ENCODE measurements at places on chromosomes 16 and 17.

- no peak for DNase-seq
Measured at GRCh38 chr17:67784364-67785121, 40.8 kb upstream of the BPTF start.

- no peak for DNase-seq
Measured at GRCh38 chr17:70871180-70871818, 702.0 kb downstream of the KCNJ2 start.

DNA sequence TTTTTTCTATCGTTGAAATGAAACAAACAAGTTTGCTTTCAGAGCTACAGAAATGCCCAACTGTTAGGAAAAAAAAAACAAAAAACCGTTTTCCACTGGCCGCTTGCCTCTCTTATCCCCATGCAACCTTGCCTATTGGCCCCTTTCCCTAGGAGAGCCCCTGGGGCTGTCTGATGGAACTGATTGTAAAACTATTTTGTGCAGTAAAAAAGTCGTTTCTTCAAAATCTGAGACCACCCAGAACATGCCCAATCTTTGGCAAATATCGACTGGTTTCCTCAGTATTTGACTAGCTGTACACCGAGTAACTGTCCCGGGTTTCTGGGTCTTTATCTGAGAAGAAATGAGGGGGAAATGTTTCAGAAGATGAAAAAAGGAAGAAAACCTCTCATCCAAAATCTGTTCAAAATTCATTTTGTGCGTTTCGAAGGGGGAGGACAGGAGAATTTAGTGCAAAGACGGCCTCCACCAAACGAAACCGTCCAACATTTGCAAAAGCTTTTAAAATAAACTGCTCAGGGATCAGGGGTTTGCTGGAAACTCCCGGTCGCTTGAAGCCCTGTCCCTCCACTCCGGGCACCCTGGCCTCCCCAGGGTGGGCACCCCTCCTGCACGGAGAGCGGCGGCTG, 1.1 kb upstream of the GNAO1 start:
- no peak for DNase-seq

GRCh38 chr16:50228364-50228868, 37.9 kb upstream of the ADCY7 start:
- DNase-seq, result no peak

- DNase-seq, result no peak
Measured at GRCh38 chr17:44911133-44912001, 3.9 kb downstream of the GFAP start.

- DNase-seq, result no peak
Measured at GRCh38 chr16:49602201-49602975, 228.8 kb downstream of the C16orf78 start.

DNA sequence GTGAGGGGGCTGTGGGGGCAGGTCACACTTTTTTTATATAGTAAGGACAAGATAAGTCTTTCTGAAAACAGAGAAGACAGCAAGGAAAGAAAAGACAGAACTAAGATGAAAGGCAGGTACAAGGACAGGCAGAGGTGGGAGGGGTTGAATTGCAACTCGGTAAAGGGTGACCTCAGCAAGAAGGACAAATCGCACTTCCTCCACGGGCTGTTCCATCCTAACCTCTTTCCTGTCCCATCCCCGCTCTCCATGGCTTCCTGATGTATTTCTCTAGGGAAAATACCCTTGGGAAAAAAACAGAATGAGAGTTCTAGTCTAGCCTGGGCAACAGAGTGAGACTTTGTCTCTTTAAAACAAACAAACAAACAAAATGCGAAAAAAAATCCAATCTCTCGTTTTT, 57.3 kb downstream of the ARHGAP17 start:
- no peak for DNase-seq

DNA sequence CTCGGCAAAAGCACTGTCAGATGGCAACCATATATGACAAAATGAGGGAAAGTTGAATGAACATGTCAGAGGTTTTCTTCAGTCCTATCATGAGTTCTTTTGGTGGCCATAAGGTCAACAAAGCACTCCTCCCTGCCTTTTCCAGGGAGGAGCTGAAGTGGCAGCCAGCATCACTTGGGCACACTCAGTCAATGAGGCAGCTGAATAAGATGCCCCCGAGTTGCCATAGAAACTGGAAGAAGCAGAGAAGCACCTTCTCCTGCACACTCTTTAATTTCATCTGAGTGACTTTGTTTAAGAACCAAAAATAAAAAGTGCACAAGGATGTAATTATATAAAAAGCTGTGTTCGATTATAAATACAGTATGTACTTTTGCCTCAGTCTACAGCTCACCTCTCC, 16.0 kb downstream of the KCNJ2 start:
- DNase-seq, result no peak

GRCh38 chr16:1871974-1872635, at the start of gene MEIOB:
Gene MEIOB (minus strand): TSS chr16:1872164. CDS start chr16:1868175, 3,989 bp downstream.
- no peak for DNase-seq

- no peak for DNase-seq
Measured at GRCh38 chr17:43661699-43662412, at the start of gene MEOX1. Gene MEOX1 (minus strand): TSS chr17:43661922. CDS start chr17:43661534, 388 bp downstream.

DNA sequence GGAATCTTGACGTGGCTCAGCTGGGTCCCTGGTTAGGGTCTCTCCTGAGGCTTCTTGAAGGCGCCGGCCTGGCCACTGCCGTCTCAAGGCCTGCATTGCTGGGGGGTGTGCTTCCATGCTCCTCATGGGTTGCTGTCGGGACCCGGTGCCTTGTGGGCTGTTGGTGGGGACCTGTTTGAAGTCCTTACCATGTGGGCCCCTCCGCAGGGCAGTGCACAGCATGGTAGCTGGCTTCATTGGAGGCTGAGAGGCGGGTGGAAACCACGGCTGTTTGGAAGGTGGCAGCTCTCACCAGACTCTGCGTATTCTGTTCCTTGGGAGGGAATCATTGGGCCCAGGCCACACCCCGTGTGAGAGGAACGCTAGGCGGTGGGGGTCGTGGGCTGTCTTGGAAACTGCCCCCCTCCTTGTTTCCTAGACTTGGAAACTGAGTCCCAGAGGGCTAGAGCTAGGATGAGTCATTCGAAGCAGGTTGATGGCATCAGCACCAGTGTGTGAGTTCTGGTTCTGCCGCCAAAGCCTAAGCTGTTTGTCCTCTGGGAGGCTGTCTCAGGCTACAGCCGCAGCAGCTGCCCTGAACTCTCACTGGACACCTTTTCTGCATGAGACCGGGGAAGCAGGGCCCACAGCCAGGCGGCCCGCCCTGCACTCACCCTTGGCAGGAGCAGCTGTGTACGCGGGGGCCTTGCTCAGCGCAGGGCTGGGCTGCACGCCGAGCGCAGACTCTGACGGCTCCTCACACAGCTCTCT, 35.2 kb downstream of the ZNF750 start:
- no peak for DNase-seq

- no peak for DNase-seq
Measured at GRCh38 chr16:49275050-49275730, 6.4 kb downstream of the CBLN1 start.

DNA sequence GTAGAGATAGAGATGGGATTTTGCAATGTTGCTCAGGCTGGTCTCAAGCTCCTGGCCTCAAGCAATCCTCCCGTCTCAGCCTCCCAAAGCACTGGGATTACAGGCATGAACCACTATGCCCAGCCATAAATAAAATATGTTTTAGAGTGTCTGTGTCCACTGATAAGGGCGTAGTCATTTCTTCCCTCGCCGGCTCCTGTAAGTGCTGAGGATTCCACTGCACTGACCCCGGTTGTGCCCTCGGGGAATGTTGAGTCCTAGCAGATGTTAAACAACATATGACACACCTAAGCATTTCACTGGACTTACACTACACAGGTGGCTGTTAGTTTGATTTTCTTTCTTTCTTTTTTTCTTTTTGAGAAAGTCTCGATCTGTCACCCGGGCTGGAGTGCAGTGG, 5.6 kb upstream of the SHMT1 start:
- DNase-seq, result no peak

- DNase-seq, result no peak
Measured at GRCh38 chr16:73265124-73265837, 217.4 kb upstream of the ZFHX3 start.

DNA sequence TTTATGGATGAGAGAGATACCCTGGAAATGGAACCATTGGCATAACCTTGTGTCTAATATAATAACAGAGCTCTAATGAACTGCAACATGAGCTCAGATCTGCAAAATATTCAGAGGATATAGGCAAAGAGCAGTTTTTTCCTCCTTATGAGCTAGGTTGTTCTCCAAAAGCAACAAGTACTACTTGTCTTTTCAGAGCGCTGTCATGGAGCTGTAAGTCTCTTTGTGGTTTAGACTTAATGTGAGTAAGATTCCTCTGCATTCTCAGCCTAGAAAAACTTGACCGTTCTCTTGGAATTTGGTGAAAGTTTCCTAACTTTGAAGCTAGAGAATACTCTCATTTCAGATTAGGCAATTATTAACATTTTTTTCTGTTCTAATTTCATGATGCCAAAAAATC, 85.2 kb downstream of the FTO start:
- DNase-seq, result no peak

DNA sequence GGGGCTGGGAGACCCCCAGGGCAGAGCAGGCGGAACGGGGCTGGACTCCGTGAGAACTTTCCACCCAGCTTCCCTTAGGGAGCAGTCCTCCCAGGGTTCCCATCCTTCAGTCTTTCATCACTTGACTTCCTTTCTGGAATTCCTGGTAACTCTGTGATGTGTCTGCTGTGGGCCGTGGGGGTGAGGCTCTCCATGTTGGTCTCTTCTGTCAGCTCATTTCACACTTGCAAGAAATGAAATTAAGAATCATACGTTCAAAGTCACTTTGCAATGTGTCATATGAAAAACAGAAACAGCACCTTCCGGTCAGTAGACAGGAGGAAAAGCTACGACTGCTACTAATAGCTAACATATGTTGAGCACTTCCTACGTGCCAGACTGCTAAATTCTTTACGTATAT, 5.4 kb upstream of the BBS2 start:
- no peak for DNase-seq

DNA sequence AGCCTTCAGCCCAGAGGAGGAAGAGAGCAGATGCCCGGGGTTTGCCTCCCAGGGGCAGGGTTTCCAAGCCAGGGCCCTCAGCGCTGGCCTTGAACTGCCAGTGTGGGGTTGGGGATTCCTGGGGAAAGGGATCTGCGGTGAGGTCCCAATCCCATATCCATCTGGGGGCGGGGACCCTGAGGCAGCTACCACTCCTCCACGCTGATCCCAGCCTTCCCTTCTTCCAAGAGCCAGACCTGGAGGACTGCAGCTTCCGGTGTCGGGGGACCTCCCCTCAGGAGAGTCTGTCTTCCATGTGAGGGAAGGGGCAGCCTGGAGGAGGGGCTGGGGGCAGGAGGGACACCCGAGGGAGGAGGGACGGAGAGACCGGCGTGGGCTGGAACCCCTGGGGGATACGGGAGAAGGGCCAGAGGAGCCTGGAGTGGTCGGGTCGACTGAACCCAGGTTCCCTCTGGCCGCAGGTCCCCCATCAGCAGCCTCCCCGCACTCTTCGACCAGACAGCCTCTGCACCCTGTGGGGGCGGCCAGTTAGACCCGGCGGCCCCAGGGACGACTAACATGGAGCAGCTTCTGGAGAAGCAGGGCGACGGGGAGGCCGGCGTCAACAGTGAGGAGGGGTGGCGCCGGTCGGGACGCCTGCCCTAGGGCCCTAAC, 10.7 kb upstream of the CISD3 start:
- DNase-seq, result no peak

DNA sequence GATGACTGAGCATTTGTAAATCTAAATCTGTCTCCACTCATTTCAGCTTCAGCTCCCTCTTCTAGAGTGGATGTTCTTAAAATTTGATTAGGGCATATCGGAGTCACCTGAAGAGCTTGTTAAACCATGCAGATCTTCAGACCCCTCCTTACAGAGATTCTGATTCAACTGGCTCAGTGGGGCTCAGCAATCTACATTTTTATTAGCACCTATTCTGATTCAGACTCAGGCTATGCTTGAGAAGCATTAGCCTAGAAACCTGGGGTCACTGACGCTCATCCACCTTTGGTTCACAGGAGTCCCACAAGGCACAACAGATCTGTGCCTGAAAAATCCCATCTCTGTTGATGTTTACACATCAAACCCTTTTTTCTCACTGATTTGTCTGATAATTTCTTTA, 365.6 kb downstream of the GRIN2A start:
- DNase-seq, result no peak

GRCh38 chr16:49189286-49189685, 92.4 kb downstream of the CBLN1 start:
- no peak for DNase-seq

GRCh38 chr17:57487573-57487972, 231.2 kb downstream of the MSI2 start:
- DNase-seq, result no peak

DNA sequence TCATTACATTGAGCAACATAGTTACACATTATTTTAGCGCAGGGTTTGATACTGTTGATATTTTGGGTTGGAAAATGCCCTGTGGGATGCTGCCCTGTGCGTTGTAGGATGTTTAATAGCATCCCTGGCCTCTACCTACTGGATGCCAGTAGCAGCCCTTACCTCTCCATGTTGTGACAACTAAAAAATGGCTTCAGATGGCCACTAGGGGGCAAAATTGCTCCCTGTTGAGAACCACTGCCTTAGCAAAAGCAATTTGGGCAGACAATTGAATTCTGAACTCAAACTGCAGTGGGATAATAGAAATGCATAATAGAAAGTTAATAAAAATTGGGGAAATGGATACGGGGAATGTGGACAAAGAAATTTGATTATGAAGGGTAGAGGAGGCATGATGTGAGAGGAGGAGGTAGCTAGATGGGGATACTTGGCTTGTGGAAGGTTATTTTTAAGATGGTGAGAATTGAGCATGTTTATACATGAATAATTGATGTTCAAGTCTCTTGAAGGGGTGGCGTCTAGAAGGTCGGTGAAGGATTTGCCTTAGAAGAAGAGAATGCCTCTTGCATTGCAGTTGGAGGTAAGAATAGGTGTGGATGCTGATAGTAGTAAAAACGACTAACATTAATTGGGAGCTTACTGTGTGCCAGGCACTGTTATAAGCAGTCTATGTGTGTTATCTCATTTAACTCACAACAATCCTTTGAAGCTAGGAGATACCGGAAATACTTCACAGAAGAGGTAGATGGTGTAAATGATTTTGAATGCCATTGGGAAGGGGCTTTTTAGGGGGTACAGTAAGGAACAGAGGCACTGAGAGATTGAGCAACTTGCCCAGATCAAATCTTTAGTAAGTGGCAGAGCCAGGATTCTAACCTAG, 19.0 kb downstream of the HEATR9 start:
- peak; percentile 5 for DNase-seq

- no peak for DNase-seq
Measured at GRCh38 chr16:17471719-17472461, 1.1 kb upstream of the XYLT1 start.

GRCh38 chr16:23863511-23864422, 28.0 kb downstream of the PRKCB start:
- no peak for DNase-seq

- no peak for DNase-seq
Measured at GRCh38 chr16:80875616-80876015, 71.2 kb upstream of the CDYL2 start.
